OCI-LY7 (cell line): ENCODE measurements at places on chromosomes 1 and 21.

GRCh38 chr1:92743221-92743620 is 41.7 kb downstream of the EVI5 start:
- DNase-seq: no peak

GRCh38 chr21:28234326-28234725 is 758.4 kb downstream of the LTN1 start:
- DNase-seq: no peak

DNA sequence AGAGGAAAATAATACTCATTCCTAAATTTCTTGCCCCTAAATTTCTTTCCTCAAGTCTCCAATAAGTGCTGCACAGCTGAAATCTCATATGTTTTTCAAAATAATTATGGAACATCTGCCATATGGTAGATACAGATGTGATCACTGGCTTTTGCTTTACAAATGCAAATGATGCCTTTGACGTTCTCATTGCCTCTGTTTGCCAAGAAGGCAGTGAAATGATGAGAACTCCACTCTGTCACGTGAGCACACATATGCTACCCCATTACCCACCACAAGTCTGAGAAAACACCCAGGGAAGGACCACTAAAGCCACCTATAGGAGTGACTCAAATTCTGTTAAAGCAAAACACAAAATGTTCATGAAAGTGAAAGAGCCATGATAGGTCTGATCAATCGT is 43.9 kb downstream of the DSCAM start:
- DNase-seq: no peak

- peak; percentile 52 for DNase-seq
Measured at GRCh38 chr21:33266789-33267135, 595 bp downstream of the IL10RB start.

GRCh38 chr1:228008391-228009115 is 1.8 kb downstream of the WNT3A start:
- DNase-seq: no peak

DNA sequence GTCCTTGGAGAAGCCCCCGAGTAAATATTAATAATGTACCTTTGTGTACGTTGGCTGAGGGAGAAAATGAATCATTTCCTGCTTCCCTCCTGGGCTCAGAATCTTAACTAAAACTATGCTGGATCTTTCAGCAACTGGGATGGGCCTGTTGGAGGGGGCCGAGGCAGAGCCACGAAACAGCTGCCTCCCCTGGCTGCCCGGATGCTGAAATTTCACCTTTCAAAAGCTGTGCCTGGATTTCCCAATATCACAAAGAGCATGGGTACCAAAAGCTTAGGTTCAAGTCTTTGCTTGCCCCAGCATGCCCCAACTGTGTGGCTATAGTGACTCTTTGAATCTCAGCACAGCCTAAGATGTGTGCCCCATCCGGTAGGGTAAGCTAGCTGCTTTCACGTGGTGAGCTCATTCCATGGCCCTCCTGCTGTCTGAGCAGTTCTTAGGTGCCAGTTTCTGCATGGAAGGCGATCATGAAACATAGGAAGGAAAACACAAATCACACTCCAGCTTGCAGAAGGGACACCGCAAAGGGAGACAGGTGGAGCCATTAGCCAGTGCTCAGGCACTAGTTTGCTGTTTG is 473.5 kb downstream of the PTPRU start:
- DNase-seq: no peak

GRCh38 chr1:201648907-201649721 is 110.2 kb downstream of the NAV1 start:
- DNase-seq: no peak

DNA sequence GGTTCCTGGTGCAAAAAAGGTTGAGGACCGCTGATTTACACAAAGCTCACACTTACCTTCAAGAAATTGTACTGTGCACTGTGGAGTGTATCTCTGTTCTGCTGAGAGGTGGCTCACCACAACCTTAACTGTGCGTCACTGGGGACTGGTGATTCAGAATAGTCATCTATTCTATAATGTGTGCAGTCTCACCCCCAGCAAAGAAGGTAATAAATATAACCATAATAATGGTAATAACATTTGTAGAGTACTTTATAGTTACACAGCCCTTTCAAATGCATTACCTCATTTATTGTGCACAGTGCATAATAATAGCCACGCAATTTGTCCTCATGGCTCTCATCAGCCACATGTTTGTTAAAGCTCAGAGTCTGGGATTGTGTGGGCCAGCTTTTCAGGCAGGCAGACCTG is 59.4 kb upstream of the DUSP10 start:
- no peak for DNase-seq

- no peak for DNase-seq
Measured at GRCh38 chr1:240914506-240914905, 302.6 kb upstream of the GREM2 start.
